ENCODE measurements at places on chromosomes 12 and 14. TPM values are rescaled to one million over a fixed set of nuclear protein-coding genes. Genes with fewer than 3 reads are reported as not detected.
A peak's percentile ranks its signal among the peaks of the same experiment; 100 is the strongest.

DNA sequence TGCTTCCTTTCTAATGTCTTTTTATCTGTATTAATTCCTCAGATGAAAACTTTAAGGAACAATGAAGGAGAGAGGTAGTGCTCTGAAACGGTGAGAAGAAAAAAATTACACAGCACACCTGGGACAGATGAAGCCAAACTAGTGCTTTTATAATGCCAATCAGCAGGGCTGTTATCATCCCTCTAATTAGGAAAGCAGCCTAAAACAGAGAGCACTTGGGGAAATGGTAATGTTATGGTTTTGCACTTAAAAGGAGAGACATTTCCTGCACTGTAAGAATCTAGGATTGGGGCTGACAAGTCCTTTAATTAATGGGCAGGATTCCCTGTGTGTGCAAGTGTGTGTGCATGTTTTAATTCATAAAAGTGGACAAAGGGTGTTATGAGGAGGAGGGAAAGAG lies 4.8 kb upstream of the LMO3 start:
- no peak for DNase-seq

GRCh38 chr14:92552066-92552465 lies 38.5 kb downstream of the RIN3 start:
- no peak for DNase-seq

DNA sequence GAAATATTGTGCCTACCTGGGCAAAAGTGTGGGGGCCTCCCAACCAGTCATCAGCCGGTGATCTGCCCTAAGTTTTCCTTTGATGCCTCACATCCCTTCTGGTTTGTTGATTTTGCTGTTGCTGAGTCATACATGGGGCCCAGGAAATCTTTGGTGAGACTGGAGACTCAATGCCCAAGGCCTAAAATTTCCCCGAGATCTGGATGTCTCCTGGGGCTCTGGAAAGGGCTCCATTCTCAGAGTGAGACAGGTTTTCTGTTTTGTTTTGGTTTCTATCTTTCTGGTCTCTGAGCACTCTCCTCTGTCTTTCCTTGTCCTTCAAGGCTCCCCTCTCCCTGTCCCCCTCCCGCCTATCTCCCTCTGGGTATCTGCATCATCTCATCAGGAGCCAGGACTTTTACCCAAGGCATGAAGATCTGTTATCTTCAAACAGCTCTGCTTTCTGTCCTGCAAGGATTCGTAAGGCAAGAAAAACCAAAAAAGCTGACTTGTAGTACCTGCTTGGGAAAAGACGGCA lies 152.8 kb upstream of the MAX start:
- peak; percentile 68 for DNase-seq

- peak; percentile 6 for DNase-seq
These were observed 106.1 kb downstream of the PRICKLE1 start for GRCh38 chr12:42483521-42483790.

GRCh38 chr12:89289720-89290119 lies 62.6 kb downstream of the DUSP6 start:
- no peak for DNase-seq

DNA sequence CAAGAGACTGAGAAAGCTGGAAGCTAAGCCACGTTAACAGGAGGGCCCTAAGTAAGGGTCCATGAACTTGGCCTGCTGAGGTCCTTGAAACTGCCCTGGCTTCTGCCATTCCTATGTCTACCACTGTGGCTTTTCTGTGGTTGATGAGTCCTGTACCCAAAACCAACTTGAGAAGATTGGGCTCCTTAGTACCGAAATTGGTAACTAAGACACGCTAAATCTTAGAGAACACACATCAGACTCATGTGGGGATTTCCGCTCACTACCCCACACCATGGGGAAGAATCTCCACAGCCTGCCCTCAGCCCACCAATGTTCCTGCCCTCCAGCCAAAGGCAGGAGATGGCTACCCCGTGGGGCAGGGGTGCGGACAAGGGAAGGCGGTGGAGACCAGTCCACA lies 232.9 kb downstream of the SPTSSA start:
- no peak for DNase-seq

- no peak for DNase-seq
These were observed 18.1 kb downstream of the VSX2 start for GRCh38 chr14:74257078-74257940.

- DNase-seq: no peak
These were observed 36.9 kb downstream of the MAPK1IP1L start for GRCh38 chr14:55088356-55088755.

DNA sequence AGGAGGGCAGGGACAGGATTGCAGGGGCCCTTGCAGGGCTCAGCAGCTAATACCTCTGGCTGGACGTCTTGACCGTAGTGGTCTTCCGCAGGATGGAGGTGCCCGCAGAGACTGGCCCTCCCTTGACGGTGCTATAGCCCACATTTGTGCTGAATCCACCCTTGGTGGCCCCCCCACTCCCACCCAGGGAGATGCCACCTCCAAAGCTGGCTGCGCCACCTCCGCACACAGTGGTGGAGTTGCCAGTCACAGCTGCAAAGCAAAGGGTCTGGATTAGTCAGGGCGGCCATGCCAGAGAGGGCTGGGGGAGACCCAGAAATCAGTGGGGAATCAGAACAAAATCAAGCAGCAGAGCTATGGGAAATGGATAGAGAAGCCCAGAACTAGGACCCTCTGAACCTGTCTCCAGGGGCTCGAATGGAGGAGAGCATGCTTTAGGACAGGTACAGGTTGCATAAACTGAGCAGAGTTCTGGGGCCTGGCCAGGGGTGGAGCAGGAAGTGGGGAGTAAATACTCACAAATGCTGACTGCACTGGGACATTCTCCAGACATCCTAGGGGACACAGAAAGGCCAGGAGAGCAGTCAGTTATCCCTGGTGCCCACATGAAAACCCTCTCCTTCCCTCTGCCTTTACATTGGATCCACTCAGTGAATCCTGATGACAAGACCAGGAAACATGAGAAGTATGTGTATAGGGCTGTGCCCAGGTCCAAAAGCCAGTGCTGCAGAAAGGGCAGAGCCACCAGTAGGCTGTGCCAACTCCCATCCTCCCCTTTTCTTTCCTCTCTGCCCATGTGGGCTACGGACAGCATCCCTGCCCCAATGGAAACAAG lies 8.1 kb upstream of the KRT4 start:
- DNase-seq: peak; percentile 34

DNA sequence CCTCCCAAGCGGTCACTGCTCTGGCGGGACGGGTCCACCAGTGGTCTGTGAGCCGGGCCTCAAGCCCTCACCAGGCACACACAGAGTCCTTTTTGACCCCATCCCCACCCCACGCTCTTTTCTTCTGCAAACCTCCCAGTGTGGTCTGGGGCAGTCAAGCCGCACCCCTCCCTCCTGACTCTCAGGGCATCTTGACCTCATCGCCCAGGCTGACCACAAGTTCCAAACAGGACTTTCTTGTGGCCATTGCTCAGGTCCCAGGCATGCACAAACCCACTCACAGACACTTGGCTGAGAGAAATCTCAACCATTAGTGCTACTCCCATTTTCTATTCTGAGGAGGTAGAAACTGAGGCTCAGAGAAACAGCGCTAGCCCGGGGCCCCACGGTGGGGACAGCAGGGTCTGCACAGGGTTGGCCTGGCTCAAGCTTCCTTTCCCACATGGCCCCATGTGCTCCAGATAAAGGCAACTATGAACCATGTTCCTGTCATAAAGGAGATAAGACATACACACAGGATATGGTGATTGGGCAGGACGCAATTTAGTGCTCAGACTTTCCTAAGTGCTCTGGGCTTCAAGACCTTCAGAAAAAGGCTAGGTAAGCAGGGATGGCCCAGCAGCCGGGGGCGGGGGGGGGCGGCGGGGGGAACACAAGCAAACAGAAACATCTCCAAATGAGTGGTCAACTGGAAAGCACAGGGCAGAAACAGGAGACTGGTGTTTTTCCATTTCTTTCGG lies 69.6 kb downstream of the ITPK1 start:
- DNase-seq: peak; percentile 73

DNA sequence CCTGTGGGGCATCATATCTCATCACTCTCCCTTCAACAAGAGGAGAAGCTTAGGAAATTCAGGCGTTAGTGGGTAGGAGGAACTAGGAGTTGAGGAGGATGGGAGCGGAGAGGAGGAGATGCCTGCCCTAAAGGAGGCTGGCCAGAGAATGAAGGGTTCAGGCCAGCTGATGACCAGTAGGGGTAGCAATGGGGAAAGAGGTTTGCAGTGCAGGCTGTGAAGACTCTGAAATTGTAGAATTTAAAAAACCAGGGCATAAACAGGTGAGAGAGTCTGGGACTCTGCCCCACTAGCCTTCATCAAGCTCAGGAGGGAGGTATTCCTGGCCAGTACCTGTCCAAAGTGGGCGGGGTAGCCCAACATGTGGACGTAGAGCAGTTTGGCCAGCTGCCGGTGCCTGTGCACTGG lies 809 bp downstream of the AP1G2 start:
- DNase-seq: no peak

- DNase-seq: peak; percentile 4
These were observed 53.1 kb downstream of the CNTN1 start for GRCh38 chr12:40745386-40745785.

GRCh38 chr12:94566345-94566744 lies 84.0 kb downstream of the TMCC3 start:
- no peak for DNase-seq

DNA sequence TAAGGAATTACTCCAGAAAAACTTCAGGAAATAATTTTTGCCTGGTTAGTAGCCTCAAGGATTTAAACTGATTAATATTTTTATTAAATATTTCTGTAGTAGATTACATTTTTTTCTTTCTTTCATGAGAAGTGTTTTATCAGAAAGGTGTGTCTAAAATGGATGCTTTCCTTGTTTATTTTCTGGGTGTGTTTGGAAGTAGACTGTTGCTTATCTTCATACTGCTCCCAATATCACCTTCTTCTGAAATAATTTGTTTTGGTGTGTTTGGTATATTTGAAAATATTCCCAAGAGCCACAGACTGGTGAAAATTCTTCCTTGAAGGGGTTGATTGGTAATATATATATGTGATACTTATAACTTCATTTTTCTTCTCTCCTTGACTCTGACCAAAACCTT lies 10.1 kb upstream of the REP15 start:
- no peak for DNase-seq

DNA sequence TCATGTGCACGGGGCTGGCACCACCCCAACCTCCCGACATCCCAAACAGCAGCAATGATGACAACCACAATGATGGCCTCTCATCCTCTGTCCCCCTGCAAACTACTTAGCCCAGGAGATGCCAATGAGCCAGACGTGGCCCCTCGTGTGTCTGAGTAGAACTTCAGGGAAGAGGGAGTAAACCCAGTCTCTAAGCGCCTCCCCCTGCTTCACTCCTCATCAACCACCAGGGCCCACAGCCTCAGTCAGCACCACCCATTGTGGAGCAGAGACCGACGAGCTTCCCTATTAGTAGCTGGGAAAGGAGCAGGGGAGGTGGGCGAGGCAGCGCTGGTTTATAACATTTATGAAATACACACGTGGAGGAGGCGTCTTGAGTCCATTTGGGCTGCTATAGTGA lies 182.7 kb upstream of the SFSWAP start:
- no peak for DNase-seq

DNA sequence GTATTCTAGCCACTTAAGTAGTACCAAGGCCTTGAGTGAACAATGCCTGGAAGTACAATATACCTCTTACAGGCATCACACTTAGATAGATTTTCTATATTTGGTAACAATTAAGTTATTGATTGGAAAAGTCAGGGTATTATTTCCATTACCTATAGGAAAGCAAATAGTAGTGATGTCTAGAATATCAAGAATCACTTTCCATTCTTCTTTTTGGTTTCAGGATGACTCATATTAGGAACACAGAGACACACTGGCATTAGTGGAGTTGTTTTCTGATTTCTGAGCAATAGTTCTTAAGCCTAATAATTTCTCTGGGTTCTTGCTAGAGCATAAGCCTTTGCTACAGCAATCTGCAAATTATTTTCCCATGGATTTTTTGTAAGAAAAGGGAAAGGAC lies 1640.0 kb upstream of the SEL1L start:
- no peak for DNase-seq

GRCh38 chr12:92784797-92785562 lies 82.2 kb downstream of the PLEKHG7 start:
- peak; percentile 73 for DNase-seq

Gene OR11H6
- total RNA-seq: not detected

Gene BEST3
- 0.31 TPM for total RNA-seq

Gene ATXN7L3B
- total RNA-seq: 19.3 TPM

Gene OASL
- total RNA-seq: 1.3 TPM

Gene CLEC9A
- total RNA-seq: not detected

Gene DIO3
- total RNA-seq: not detected

Gene RNF212B
- total RNA-seq: not detected

Gene SELPLG
- 2.4 TPM for total RNA-seq

Gene NRIP2
- total RNA-seq: not detected

Gene GPR132
- 0.19 TPM for total RNA-seq

Gene TEX52
- not detected for total RNA-seq

Gene MUCL1
- total RNA-seq: not detected

Gene SRRM4
- not detected for total RNA-seq

Gene PPFIA2
- 0.62 TPM for total RNA-seq

Gene NACA
- total RNA-seq: 1,797 TPM

All from A172 (cell line).